ENCODE measurements at places on chromosomes 12 and 14.

- no peak for DNase-seq
Measured at GRCh38 chr14:100424504-100425428, 101.6 kb downstream of the SLC25A47 start.

DNA sequence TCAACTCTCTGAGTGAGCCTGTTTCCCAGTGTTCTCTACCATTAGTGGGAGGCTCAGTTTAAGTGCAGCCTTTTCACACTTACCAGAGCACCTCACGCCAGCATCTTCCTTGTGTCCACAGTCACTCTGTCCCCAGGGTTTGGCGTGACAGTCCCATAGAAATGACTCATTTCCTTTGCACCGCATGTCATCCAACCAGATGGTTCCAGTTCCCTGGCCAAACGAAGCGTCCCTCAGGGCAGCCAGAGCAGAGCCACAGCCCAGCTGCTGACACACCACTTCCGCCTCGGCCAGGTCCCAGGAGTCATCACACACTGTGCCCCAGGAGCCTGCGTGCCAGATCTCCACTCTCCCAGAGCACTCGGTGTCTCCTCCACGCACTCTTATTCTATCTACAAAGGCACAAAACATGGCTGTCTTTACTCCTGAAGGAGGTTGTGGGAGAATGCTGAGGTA lies 65.4 kb downstream of the ACSM4 start:
- DNase-seq: peak; percentile 35

- no peak for DNase-seq
Measured at GRCh38 chr12:1994429-1995143, 9.7 kb downstream of the DCP1B start.

DNA sequence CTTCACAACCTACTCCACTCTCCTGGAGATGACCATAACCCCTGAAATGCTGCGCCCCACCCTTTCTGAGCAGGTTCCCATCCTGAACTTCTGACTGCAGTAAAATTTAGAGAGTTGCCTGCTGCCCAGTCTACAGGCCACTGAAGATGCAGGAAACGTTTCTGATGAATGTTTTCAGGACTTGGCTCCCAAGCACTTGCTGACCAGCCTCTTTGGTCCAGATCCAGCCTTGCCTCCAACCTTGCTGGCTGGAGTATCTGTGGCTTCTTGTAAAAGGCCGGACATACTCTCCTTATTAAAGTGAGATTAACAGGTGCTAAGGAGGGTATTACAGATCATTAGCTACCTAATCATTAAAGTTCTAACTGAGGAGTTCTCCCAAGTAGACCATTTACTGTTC lies 70.3 kb upstream of the STXBP6 start:
- DNase-seq: peak; percentile 42

GRCh38 chr14:61438497-61438859 lies 117.1 kb downstream of the PRKCH start:
- no peak for DNase-seq

DNA sequence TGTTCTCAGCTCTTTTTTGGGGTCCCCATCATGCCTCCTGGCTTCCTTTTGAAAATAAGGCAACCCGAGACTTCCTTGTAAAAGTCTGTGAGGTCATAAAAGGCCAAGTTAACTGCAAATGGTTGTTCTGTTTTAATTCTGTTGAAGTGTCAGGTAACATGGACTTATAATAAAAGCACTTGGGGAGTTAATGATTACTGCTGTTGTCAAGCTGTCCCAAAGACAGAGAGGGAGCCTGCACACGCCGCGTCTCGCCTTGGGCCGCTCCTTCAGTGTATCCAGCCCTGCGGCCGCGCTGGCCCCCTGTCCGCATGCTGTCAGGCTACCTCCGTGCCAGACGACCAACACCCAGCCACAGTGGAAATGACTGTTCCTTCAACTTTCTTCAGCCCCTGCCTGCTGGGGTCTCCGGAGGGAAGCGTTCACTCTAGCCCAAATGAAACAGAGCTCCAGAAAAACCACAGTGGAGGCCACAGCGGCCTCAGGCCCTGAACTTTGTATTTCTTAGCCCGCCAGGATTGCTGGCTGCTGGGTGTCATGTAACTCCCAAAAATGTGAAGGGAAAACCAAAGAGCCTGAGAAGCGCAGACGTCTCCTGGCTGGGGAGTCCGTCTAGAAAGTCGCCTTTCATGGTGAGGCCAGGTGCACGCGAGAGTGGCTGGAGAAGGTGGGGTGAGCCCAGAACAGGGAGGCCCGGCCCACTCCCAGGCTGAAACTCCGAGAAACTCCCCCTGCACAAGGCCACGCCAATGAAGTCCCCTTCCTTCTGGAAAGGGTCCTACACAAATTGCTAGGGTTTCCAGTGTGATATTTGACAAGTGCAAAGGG lies 189.1 kb downstream of the ZFP36L1 start:
- DNase-seq: no peak

- peak; percentile 80 for DNase-seq
Measured at GRCh38 chr14:64762044-64763034, 58.1 kb downstream of the PLEKHG3 start.

DNA sequence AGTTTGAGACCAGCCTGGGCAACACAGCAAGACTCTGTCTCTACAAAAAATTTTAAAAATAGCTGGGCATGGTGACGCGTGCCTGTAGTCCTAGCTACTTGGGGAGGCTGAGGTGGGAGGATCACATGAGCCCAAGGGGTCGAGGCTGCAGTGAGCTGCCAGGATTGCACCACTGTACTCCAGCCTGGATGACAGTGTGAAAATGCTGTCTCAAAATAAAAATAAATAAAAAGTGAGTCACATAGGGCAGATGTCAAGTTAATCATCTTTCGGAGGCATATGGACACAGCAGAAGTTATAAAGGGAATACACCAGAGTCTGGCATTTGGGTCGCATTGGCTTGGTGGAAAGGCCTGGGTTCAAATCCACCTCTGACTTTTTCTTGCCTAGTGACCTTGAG lies 92.7 kb downstream of the PHETA1 start:
- DNase-seq: no peak

GRCh38 chr12:102093319-102093718 lies 26.6 kb downstream of the NUP37 start:
- DNase-seq: peak; percentile 45

GRCh38 chr12:89567691-89568239 lies 41.9 kb upstream of the POC1B start:
- DNase-seq: no peak

DNA sequence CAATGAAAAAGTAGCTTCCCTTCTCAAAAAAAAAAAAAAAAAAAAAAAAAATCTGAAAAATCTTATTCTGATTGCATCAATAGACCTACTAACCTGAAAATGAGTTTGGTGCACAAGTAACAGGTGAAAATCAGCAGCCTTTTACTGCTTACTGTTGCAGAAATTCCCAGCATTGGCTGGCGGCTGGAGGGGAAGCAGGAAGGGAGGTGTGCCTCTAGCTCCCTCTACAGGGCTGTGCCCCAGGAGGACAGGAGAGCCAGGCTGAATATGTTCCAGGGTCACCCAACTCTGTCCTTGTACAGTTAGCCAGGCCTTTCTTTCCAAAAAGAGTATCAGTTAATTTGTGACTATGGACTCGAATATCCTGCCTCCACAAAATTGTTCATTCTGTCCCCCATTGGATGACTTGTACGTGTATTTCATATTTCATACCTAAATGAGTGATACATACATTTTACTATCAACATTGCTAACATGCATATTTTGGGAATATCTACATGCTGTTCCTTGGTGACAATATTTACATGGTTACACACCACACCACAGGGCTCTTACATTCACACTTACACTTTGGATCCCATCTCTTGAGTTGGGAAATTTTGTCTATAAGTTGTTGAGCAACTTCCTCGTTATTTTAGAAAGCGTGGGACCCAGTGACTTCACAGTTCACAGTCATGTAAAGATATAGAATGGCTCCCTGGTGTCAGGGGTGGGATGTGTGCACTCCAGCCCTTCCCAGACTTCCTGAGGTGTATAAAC lies 124.8 kb downstream of the SAMD4A start:
- peak; percentile 64 for DNase-seq

- no peak for DNase-seq
Measured at GRCh38 chr14:29745863-29746262, 181.8 kb downstream of the PRKD1 start.

DNA sequence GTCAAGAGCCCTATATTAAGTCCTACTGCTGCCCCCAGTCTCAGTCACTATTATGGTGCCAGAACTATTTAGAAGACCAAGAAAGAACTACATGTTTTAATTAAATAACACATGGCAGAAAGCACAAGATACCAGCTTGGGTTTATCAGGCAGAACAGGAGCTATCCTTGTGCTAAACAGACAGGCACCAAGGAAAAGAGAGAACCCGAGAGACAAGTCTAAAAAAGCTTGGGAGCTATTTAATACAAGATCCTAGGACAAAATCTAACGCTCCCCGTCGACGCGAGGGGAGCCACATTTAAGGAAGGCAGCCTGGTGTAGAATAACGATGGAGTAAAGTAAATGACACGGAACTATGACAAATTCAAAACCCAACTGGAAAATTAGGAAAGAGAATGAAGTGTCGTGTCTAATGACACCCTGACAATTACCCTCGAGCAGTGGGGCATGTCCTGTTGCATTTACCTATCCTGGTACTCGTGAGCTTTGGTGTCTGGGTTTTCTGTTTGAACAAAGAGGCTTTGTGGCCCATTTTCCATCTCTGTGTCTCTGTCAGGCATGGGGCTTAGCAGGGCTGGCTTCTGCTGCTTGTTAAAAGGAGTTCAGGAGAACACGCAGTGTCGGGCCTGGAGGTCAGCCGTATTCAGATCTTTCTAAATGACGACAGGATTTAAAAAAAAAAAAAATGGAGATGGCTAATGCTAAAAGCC lies 140.6 kb downstream of the ETNK1 start:
- no peak for DNase-seq

- no peak for DNase-seq
Measured at GRCh38 chr14:76924371-76925096, 98.3 kb downstream of the LRRC74A start.

DNA sequence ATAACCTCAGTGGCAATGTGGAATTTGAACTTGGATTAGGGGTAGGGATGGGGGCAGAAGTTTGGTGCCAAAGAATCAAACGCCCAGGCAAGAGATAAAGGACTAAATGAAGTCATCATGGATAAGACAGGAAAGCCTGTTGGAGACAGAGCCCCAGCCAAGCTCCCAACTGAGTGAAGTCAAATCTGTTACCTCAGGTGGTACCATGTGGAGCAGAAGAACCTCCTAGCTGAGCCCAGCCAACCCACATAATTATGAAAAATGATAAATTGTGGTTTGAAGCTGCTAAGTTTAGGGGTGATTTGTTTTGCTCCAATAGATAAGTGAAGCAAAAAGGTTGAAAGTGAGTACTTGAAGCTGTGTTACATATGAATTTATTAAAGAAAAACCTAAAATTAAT lies 66.1 kb downstream of the SMOC1 start:
- DNase-seq: no peak

- no peak for DNase-seq
Measured at GRCh38 chr14:98198385-98198784, 1073.6 kb downstream of the BCL11B start.

DNA sequence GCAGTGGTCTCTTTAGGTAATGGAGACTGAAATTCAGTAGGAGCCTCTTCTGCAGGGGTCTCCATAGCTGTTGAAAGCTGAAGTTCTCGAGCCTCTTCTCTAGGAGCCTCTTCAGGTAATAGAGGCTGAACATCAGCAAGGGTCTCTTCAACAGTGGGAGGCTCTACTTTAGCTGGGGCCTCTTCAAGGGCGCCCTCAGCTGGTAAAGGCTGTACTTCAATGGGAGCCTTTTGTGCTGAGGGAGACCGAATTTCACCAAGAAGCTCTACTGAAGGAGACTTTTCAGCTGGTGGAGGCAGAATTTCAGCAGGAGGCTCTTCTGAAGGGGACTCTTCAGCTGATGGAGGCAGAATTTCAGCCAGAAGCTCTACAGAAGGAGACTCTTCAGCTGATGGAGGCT lies 1.5 kb downstream of the FSCB start:
- no peak for DNase-seq

GRCh38 chr14:54325766-54326165 lies 71.0 kb upstream of the CDKN3 start:
- DNase-seq: no peak

- DNase-seq: peak; percentile 91
Measured at GRCh38 chr12:12901158-12901791, 9.9 kb downstream of the GPRC5A start.

DNA sequence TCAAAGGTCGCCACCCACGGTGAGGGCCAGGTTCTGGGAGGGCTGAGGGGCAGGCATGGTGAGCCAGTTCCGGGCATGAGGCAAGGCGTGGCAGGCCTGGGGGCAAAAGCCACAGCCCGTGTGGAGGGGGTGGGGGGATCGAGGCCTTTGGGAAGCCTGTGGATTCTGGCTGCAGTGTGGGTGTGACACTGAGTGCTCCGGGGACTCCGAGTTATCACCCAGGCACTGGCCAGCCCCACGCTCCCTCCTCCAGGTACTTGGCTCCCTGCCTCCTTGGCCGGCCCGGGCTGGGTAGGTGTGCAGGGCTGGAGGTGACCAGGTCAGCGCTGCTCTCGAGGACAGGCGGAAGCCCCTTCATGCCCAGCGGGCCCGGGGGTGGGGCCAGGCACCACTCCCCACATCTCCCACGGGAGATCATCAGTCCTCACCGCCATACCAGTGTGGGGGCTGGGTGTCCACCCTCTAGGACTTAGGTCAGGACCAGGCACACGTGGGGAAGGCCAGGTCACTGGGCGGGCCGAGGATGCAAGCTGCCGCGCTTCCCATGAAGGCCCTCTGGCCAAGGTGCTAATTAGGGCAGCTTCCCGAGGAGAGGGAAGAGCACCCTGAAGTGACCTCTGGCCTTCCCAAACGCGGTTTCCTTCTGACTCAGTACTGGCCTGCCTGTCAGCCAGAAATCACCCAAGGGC lies 34.1 kb upstream of the TDRD9 start:
- DNase-seq: no peak

GRCh38 chr14:54226103-54226502 lies 170.7 kb upstream of the CDKN3 start:
- peak; percentile 74 for DNase-seq

DNA sequence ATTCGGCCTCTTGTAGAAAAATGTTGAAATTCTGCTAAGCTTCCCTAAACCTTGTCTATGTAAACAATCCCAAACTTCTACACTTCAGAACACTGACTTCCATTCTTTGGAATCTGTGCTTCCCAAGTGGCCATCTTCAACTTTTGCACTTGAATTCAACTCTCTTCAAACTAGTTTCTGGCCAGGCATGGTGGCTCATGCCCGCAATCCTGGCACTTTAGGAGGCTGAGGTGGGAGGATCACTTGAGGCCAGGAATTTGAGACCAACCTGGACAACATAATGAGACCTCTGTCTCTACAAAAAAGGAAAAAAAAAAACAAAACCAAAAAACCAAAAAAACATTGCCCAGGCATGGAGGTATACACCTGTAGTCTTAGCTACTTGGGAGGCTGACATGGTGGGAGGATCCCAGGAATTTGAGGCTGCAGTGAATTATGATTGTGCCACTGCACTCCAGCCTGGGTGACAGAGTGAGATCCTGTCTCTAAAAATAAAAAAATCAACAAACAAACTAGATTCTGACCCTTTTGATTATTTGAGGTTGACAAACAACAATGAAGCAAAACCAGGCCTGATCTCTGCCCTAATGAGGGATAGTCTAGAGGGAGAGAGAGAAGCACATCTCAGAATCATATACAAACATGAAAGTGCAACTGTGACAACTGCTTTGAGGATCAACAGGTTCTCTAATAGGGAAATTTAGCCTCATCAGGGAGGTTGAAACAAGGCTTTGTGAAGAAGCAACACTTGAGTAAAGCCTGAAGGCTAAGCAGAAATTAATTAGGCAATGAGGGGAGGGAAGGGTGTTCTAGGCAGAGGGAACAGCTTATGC lies 11.6 kb upstream of the C12orf75 start:
- DNase-seq: no peak

GRCh38 chr12:128449146-128449894 lies 182.3 kb downstream of the TMEM132C start:
- no peak for DNase-seq

- peak; percentile 12 for DNase-seq
Measured at GRCh38 chr12:112843287-112843686, 51.7 kb downstream of the RPH3A start.

- no peak for DNase-seq
Measured at GRCh38 chr12:5718680-5719079, 226.4 kb downstream of the ANO2 start.
